ENCODE measurements at places on chromosomes 6 and 20.

GRCh38 chr20:6348908-6349307 is 226.1 kb upstream of the FERMT1 start:
- DNase-seq, result no peak

GRCh38 chr6:105193647-105194046 is 13.8 kb upstream of the POPDC3 start:
- no peak for DNase-seq

DNA sequence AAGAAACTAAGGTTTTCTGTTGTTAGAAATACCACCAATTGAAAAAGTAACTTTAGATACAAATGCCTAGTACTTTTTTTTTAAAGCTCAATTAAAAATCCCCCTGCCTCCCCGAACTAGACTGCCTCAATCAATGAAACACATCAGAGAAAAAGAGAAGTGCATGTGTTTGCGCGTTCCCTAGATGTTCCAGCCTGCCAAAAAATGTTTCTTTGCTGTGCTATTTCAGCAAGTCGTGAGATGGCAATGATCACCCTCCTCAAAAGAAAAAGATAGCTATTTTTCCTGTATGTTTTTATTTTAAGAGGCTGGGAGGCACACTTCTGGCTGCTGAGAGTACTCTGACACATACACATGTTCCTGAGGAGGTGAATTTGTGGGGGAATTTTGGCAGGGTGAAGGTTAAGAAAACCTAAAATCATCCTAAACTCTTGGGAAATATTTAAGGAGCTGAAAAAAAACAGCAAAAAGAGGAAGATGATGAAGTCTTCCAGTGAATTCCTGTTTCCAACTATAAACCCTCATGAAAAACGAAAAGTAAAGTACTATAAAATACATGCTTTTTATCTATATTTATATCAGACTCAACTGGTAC is 114.8 kb downstream of the HIVEP2 start:
- DNase-seq, result no peak

DNA sequence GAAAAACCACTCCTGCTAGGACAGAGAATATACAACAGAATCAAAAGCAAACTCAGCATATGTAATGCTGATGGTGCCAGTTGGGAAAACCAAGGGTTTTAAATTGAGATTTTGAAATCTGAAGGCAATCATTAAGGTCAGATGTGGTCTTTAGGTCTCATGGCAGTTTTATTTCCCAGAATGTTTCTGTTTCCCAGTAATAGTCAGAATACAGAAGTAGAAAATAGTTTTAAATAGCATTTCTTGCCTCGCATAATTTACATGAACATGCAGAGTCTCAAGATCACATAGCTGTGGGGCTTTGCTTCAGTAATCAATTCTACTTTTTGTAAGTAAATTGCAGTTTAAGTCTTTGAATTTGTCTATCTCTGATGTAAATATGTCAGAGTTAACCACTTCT is 58.1 kb downstream of the RNF144B start:
- no peak for DNase-seq

DNA sequence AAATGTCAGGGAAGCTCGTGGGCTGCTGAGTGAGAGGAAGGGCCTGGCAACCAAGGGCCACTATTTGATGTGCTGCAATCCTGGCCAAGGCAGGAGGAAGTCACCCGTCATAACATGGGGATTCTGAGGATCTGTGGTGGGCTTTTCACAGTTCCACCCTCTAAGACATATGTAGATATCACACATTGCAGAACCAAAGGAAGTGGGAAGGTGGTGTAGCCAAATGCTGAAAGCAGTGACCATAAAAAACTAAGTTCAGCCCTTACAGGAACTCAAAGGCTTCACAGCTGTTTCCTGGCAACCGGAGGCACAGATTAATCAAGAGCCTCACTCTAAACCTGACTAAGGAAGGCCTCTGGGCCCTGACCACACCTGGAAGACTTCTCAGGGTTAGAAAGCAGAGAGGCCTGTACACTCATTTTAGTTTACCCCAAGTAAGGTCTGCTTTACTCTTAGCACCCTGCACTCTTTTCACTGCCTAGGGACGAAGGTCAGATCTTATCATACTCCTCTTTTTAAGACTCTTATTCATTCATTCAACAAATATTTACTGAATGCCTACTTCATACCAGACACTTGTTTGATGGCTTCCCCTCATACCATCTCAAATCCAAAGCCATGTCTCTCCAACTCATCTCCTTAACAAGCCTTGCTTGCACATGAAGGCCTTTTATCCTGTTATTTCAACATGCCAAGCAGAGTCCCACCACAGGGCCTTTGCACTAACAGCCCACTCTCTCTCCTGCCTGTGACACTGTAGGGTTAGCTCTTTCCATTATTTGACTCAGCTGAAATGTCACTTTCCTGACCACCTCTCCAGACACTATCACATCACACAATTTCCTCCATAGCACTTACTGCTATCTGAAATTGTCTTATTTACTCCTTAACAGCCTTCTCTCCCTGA is 2.6 kb downstream of the UBE2V1 start:
- peak; percentile 25 for DNase-seq

DNA sequence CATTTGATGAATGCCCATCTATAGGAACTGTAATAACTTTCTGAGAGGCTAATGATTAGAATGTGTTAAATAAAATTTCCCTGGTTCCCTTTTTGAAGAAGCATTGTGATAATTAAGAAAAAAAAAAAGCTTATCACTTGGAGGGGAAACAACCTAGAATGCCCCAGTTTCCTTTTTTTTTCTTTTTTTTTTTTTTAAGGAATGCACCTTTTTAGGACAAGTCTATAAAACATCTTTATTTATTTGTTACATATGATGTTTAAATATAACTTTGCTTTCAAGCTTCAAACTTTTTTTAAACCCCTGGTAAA is 7.3 kb upstream of the MRPS10 start:
- no peak for DNase-seq

- no peak for DNase-seq
Observed at GRCh38 chr6:47414423-47415167, 63.0 kb upstream of the CD2AP start.

GRCh38 chr20:54118220-54119001 is 48.0 kb upstream of the BCAS1 start:
- no peak for DNase-seq

All from stimulated activated CD8-positive, alpha-beta memory T cell treated with anti-CD3 and anti-CD28 coated beads, Interleukin-4, amount 100 ng/mL, for 24 hours (primary cell).